ENCODE measurements at places on chromosomes 7 and 10. TPM values are rescaled to one million over a fixed set of nuclear protein-coding genes. Genes with fewer than 3 reads are reported as not detected.

Gene TMEM178B
- total RNA-seq, result 0.49 TPM

Gene SPDYE17
- not detected for total RNA-seq

Gene ITGB8
- total RNA-seq, result 27.1 TPM

Gene PRKG1
- 41.8 TPM for total RNA-seq

Gene ELOVL3
- 33.1 TPM for total RNA-seq

Gene CRHR2
- 0.20 TPM for total RNA-seq

Gene EPHA1
- total RNA-seq, result 16.2 TPM

Gene GIMAP6
- 8.0 TPM for total RNA-seq

DNA sequence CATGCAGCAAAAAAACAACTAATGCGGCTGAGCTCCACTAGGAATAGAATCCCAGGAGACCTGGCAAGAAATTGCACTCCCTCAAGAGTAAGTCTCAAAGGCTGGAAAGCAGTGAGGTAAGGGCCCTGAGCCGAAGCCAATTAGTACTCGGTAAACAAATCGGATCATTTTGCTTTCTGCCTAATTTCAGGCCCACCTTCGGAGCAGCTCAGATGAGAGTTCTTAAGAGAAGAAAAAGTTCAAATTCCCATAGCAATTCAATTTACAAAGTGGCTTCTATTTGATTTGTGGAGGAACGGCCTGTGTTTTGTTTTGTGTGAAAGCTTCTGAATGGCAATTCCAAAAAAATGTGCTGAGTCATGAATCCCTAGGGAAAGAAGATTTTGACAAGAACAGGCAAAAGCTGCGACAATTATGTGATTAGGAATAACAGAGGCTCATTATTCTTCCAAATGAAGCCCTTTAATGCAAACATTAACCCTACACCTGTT is 60.9 kb downstream of the SLC16A9 start:
- DNase-seq, result no peak

DNA sequence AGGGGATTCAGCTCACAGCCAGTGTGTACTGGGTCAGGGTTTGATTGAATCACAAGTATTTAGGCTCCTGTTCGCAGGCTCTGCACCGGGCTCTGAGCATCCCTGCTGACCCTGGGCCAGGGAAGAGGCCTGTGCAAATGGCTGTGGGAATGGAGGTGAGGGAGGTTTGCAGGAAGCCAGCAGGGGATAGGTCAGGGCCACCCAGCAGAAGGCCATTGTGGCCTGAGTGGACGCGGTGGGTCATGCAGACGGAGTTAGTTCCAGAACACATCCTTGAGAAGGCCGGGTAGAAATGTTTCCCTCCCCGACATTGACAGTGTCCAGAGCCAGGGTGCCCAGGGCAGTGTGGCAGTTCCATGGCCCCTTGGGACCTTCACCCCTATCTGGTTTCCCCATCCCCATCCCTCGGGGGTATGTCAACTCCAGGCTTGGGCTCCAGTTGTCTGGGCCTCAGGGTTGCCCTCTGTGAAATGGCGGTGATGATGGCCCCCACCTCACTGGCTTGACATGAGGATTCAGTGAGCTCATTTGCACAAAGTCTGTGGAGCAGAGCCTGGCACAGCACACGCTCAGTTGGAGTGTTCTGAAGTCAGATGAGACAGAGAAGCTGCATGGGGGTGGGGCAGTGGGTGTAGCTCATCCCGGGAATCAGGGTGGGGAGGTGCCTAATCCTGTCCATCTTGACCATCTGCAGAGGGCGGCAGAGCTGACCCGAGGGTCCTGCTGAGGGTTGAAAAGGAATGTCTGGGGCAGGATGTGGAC is 107.6 kb downstream of the ADCY1 start:
- no peak for DNase-seq

DNA sequence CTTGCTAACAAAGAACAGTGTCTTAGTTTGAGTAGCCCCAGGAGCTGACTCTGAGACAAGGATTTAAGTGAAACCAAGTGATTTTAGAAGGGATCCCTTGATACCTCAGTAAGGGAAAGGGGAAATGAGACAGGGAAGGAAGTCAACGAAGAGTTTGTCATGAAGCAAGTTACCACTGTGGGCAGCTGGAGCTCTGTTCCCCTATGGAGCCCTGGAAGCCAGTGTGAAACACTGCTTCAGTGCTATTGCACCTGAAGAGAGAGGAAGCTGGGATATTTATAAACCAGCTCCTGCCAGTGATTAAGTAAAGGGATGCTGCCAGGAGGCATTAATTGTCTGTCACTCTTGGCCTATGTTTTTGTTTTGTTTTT is 58.9 kb upstream of the WAPL start:
- DNase-seq, result no peak

DNA sequence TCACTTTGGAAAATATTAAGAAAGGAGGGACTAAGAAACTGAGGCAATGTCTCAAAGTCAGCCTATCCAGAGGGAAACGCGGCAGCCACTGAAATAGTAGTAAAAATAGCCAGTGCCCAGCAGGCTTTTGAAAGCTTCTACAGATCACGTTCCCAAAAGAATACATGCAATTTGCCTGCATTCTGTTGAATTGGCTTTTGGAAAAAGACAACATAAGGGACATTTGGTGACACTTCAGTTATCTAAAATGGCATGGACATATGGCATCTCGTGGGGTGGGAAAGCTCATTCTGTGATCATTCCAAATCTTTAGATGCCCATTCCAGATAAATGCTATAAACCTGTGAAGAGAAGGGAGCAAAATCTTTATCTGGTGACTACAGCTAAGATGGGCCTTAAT is 82.8 kb upstream of the PDE1C start:
- DNase-seq, result no peak

DNA sequence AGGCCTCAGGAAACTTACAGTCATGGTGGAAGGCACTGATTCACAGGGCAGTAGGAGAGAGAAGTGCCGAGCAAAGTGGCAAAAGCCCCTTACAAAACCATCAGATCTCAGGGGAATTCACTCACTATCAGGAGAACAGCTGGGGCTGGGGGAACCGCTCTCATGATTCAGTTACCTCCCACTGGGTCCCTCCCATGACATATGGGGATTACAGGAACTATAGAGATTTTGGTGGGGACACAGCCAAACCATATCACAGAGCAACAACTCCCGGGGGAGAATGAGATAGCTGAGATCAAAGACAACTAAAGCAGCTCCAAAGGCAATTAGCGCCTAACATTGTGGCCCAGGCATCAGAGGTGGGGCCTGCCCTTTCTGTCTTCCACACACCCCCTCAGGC is 85.4 kb upstream of the VOPP1 start:
- DNase-seq, result no peak

DNA sequence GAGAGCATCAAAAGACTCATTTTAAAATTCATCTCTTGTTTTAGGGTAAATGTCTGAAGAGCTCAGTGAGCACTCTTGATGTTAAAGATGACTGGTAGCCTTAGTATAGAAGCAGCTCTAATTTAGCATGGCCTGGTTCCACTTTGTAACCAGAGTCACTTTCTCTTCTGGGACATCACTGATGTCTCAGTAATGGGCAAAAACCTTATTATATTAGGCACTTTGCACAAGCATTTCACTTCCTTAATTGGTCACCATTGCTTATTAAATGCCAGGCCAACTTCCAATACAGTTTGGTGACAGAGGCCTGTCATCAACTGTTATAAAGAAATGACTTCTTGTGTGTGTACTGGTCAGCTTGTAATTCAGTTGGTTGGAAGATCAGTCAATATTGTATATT is 53.0 kb downstream of the STEAP1B start:
- DNase-seq, result no peak

- no peak for DNase-seq
Measured at GRCh38 chr10:79547973-79548372, 12.2 kb downstream of the SFTPA2 start.

DNA sequence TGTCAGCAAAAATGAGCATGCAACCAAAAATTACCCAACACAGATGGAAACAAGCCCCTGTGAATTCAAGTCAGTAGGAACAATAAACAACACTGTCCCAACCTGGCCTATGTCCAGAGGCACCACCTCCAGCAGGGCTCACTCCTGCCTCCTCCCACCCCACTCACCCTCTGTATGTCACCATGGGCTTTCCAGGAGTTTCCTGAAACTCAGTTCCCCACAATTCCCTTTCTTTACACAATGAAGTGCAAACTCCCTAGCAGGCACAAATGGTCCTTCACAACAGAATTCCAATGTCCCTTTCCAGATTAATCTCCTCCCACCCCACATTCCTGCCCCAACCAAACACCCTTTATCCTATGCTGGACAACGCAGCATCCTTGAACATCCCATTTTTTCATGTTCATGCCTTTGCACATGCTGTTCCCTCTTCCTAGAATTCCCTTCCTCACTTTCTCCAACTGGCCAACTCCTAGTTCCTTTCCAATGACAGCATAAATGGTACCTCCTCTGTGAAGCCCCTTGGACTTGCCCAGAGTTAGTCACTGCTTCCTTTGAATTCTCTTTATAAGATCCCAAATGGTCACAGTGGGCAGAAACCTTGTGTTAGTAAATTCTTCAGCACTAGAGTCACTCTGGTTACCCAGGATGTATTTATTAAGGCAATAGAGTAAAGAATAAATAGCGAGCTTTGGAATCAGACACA is 157.5 kb downstream of the SLIT1 start:
- no peak for DNase-seq

DNA sequence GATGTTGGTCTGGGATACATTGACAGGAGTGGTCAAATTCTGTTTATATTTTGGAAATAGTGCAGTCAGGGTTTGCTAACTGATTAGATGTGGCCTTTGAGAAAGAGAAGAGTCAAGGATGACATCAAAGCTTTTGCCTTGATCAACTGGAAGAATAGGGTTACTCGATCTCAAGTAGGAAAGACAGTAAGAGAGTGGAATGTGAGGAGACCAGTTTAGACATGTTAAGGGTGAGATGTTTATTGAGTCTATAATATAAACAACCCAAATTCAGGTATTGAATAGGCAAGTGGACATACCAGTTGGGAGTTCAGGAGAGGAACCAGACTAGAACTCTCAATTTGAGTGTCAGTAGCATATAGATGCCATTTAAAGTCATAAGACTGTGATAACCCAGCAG is 1.9 kb upstream of the ANKRD7 start:
- DNase-seq, result no peak

GRCh38 chr7:5064391-5065106 is 18.9 kb downstream of the RBAK start:
- DNase-seq, result no peak

- DNase-seq, result no peak
Measured at GRCh38 chr10:26527018-26527417, 88.9 kb downstream of the APBB1IP start.

DNA sequence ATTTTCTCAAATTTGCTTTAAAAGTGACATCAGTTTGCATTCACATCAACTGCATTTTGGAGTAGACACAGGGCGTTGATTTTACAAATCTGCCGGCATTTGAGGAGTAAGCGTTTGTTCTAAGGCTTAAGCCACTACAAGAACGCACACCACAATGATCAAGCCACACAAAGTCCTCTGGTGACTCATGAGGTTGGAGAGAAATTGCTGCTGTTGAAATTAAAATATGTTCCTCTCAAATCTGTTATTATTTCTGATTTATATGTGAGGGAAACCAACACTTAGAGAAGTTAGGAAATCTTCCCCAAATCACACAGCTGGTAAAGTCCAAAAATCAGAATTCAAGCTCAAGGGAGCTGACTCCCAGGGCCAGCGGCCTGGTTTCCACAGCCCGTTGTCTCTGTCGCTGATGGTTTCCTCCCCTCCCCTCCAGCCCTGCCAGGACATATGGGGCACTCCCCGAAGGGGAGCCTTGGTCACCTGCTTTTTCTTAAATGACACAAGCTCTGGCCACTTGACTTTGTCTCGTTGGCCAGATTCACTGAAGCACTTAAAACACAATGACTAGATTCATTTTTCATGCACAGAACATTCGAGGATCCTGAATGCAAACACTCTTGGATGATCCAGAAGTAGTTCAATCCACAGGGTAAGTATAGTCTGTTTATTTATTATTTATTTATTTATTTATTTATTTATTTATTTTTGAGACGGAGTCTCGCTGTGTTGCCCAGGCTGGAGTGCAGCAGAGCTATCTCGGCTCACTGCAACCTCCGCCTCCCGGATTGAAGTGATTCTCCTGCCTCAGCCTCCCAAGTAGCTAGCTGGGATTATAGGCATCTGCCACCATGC is 29.2 kb upstream of the KLF6 start:
- DNase-seq, result no peak

GRCh38 chr7:24978843-24979469 is 1.0 kb downstream of the OSBPL3 start:
- no peak for DNase-seq

GRCh38 chr10:116197946-116198675 is 74.9 kb downstream of the GFRA1 start:
- DNase-seq, result no peak

- no peak for DNase-seq
Measured at GRCh38 chr10:105258036-105258673, 617.1 kb downstream of the SORCS3 start.

GRCh38 chr10:83943049-83943448 is 196.3 kb upstream of the GHITM start:
- DNase-seq, result no peak

DNA sequence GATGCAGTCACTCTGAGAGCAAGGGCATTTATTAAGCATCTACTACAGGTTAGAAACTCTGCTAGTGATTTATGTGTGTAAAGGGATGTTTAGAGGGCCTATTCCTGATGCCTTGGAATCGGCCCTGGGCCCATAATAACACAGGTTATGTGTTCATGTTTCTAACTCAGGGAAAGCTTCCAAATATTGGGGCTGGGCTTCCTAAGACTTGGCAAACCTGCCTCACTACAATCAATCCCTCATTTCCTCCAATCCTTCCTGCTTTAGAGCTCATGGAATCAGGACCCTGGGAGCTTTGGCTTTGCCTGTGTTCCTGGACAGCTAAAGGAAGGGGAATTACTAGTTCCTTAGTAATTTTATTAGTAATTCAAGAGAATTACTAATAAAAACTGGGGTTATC is 148.8 kb downstream of the HIBADH start:
- DNase-seq, result no peak

DNA sequence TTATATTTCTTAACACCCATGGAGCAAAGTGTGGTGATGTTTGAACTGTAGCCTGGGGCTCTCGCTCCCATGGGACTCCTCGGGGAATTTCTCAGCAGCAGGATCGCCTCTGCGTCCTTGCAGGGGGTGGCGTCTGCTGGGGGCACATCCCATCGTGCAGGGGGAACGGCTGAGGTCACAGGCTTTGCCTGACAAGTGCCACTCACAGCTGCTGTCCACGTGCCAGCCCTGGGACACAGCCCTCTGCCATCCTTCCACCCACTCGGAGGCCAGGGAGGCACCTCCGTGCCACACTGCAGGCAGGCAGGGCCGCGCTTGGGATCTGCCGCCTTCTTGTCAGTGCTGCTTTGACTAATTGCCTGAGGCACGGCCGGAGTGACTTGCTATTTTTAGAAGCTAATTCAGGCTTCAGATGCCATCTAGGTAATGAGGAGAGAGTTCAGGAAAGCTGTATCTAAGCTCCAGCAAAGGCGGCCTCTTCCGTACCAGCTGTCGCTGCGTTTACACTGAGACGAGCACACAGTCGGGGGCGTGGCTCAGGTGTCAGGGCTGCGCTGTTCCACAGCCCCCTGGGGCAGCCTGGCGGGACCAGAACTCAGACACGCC is 45.7 kb downstream of the PITRM1 start:
- no peak for DNase-seq

DNA sequence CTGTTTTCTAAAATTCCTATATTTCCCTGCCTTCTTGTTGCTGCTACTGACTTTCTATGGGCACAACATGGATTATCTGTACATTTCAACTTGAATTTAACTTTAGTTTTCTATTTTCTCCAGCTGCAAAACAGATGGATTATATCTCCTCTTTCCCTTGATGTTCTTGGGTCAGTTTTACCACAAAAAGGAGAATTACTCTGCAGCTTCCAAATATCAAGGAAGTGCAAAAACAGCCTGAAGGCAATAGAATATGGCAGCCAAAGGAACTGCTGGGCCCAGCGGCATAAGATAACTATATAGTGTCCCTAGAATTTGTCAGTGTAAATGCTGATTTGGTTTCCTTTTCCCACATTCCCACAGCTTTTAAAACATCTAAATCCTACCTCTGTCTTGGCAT is 29.1 kb downstream of the CPED1 start:
- no peak for DNase-seq

Measured in skin of body (tissue), 3 donors.